ENCODE measurements at places on chromosomes 13 and 19.
A peak's percentile ranks its signal among the peaks of the same experiment; 100 is the strongest.

DNA sequence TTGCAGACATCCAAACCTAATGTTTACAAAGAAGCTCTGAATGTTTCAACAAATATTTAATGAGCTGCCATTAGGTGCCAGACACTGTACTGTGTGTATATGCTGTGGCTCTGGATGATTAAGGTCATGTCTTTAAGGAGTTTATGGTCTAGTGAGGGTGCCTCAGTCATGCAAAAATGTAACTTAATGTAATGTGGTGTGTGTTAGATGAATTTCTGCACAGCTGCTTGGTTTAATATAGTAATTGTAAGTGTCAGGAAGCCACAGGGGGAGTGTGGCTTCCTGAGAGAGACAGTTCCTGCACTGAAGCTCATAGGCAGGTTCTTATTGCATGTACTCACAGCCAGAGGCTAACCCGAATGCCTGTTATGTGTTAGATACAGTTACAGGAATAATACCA, 43.3 kb downstream of the SPATA13 start:
- peak; percentile 61 for DNase-seq

DNA sequence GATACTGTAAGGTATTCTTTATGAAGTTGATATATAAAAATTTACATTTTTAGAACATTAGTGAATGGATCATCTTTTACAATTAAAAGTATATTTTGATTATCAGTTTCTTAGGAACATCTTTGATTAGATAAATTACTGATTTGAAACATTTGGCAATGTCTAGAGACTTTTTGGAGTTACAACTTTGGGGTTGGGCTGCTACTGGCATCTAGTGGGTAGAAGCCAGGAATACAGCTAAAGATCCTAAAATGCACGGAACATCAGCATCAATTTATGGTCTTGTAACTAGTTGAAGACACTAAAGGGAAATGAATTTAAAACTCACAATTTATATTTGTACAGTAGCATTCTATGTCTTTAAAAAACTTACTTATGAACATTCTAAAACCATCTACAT, 19.9 kb downstream of the POMP start:
- DNase-seq: peak; percentile 6

- DNase-seq: peak; percentile 88
Measured at GRCh38 chr13:36345438-36346221, 564 bp downstream of the SPART start.

DNA sequence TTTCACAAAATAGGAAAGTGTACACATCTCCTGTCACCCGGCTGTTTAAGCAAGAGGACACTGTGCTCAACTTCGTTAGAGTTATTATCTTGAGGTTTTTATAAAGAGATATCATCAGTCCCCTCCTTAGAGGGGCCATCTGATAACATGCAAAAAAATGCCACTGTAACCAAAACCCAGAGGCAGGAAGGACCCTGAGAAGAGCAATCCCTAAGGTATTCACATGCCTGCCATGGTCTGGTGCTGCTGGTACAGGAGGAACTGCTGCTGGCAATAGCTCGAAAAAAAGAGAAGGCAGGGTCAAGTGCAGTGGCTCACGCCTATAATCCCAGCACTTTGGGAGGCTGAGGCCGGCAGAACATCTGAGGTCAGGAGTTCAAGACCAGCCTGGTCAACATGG, 12.8 kb upstream of the CEACAM3 start:
- no peak for DNase-seq

DNA sequence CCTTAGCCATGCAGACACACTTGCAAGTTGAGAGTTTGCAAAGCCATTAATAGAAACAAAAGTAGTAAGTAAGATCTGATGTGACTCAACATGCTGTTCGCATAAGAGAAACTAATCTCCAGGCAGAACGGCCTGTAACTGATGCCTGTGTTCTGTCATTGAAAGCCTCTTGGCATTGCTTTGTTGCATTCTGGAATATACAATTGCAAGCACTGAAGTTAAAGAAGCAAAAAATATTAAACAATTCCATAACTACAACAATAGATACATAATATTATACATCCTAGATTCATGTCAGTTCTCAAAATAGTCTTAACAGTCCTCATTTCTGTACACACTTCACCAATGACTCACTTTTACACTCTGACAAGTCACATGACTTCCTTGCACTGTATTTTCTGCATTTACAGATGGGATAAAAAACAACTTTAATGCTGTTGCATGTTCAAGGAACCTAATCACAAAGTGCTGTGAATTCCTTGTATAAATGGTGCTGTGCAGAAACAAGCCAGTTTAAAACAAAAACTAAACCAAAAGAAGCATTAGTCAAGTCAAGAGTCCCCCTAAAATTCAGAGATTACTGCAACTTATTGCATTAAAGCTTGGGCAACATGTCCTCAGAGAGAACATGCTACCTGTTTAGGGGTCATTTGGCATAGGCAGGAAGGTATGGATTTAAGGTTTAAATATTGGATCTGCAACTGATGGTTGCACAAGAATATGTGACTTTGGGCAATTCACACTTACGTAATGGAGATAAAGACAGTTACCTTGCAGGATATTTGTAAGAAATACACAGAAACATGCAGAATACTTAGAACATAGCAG, 79.5 kb upstream of the SERP2 start:
- DNase-seq: no peak

DNA sequence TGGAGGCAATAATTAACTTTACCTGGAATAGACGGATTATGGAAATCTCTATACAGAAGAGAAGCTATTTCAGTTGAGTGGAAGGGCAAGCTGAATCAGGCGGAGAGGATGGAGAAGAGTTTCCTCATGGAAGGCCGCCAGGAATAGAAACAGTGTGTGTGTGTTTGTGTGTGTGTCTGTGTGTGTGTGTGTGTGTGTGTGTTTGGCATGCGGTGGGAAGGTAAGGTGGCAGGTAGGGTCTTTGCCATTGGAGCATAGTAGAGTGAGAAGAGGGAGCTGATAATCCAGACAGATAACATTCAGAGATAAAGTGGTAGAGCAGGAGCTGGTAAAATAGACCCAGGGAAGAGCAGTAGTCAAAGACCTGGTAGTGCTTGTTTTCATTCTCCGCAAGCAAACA, 9.2 kb upstream of the HS6ST3 start:
- no peak for DNase-seq

GRCh38 chr13:20473139-20473538, 52.5 kb downstream of the CRYL1 start:
- no peak for DNase-seq

DNA sequence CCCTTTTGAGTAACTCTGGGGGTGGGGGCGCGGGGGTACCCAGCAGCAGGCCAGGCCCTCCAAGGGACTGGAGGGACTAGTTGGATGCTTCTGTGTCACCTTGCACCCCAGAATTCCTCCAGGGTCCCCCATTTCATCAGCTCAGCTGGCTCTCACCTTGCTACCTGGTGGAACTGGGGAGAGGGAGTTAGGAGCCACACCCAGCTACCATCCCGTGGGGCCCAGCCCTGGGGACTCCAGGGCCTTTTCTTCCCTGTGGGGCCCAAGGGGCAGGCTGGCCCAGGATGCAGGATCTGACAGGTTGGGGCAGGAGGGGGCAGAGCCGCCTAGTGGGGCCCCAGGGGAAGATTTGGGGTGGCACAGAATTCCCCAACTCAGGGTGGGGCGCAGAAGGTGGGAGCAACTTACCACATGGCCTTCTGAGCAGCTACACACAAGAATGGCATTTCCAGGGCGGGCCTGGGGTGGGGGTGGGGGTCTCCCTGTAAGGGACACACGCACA, 32.8 kb upstream of the NANOS3 start:
- DNase-seq: no peak

DNA sequence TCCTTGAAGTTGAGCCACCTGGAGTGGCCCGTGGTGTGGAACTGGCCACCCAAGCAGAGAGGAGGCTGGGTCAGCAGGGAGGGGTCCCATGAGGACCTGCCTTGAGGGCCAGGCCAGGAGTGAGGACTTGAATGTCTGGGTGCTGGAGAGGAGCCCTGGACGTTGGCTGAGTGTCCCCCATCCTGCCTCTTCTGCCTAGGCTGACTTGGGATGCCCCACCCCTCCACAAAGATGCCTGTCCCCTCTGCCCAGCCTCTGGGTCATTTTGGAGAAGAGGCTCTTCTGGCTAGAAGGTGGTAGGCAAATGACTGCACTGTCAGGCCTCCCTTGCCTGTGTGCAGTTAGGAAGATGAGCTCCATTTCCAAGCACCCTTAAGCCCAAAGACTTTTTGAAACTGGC, 1.7 kb downstream of the SSBP4 start:
- DNase-seq: no peak

- DNase-seq: no peak
Measured at GRCh38 chr19:34688592-34688991, 11.1 kb downstream of the ZNF302 start.

DNA sequence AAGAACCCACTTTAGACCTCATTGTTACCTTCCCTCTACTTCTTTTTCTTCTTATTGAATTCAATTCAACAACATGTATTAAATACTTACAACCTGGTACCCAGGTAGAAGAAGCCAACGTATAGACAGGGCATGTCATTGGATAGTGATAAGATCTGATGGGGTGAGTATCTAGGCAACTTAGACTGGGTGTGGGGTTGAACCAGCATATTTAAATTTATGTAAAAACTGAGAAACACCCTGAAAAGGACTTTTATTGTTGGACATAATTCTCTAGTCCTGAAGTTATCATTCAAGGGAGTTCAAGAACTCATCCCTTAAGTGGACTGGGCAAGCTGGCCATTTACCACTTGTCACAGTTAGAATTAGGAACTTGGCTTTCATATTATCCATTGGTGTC, 139.2 kb downstream of the ZIC5 start:
- DNase-seq: no peak

DNA sequence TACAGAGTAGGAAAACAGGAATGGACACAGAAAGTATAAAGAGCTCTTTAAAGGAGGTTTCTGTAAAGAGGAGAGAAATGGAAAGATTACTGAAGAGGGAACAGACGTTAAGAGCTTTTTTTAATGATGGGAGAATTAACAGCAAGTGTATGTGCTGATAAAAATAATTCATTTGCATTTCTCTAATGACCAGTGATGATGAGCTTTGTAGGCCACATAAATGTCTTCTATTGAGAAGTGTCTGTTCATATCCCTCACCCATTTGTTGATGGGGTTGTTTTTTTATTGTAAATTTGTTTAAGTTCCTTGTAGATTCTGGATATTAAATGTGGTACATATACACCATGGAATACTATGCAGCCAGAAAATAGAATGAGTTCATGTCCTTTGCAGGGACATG, 40.0 kb downstream of the MYO16 start:
- DNase-seq: no peak

GRCh38 chr13:30567072-30567471, 50.6 kb upstream of the USPL1 start:
- DNase-seq: no peak

DNA sequence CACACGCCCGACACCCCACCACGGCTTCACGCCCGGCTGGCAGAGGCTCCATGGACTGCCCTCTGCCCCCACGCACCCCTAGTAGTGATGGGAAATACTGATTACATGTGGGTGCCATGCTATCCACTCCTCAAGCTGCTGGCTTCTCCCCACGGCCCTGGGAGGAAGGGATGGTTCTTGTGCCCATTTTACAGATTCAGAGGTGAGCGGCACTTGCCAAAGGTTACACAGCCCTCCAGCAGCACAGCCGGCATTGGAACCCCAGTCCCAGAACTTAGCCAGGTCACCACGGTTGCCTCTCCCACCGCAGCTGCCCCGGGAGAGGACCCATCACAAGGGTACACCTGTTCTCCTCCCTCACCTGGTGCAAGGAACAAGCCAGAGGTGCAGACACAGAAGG, 13.2 kb downstream of the LRRC4B start:
- DNase-seq: no peak

DNA sequence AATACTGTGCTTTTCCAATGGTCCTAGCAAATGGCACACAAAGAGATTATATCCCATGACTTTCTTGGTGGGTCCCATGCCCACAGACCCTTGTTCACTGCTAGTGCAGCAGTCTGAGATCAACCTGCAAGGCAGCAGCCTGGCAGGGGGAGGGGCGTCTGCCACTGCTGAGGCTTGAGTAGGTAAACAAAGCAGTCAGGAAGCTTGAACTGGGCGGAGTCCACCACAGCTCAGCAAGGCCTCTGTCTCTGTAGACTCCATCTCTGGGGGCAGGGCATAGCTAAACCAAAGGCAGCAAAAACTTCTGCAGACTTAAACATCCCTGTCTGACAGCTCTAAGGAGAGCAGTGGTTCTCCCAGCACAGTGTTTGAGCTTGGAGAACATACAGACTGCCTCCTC, 82.9 kb downstream of the ZNF737 start:
- no peak for DNase-seq

DNA sequence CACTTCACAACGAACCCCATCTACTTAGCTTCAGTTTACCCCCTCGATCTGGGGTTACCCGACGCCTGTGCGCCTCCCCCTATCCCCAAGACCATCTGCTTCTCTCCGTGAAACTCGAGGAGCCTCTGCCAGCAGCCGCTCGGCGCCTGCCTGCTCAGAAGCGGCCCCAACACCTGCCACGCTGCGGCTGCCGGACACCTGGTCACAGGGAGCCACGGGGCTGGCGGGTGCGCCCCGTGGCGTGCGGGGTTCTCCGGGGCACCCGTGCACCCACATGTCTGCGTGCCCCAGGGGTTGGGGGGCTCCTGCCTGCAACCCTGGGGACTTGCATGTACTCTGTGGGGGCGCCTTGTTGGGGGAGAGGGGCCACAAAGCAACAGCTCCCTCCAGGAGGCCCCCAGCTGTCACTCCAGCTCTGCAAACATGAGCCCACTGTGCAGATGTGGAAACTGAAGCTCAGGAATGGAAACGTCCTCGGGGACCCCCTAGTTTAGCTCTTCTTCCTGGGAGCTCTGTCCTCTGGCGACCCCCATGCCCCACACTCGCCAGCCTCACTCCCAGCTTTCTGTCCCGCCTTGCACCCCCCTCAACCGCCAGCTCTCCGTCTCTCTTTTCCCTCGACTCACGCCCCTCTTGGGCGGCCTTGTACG, 7.0 kb upstream of the SEMA6B start:
- DNase-seq: no peak

DNA sequence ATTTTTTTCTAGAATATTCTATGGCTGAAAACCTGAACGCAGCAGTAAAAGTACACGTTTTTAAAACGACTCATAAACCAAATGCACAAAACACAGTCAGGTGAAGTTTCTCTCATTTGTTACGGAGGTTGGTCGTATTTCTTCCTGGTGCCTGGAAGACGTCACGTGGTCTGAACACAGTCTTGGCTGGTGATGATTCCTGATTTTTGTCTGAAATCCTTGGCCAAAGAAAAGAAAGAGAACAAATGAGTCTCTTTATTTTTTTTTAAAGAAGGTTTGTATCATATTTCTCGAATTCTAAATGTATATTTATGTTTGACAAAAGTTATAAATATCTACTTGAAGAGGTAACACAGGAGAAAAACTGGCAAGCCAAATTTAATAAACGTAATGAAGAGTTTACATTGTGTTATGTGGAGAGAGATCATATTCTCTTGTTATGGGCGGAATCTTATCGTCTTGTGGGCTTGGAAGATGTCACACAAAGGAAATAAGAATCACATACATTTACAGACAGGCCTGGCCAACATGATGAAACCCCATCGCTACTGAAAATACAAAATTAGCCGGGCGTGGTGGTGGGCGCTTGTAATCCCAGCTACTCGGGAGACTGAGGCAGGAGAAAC, 10.0 kb upstream of the PNMA8A start:
- no peak for DNase-seq

- no peak for DNase-seq
Measured at GRCh38 chr13:92745258-92745657, 481.3 kb upstream of the GPC6 start.

- peak; percentile 66 for DNase-seq
Measured at GRCh38 chr13:53064731-53065130, 36.1 kb downstream of the OLFM4 start.

- no peak for DNase-seq
Measured at GRCh38 chr13:76917095-76917494, 30.9 kb upstream of the KCTD12 start.

- DNase-seq: peak; percentile 35
Measured at GRCh38 chr19:56764196-56764695, 76.3 kb downstream of the PEG3 start.

- DNase-seq: no peak
Measured at GRCh38 chr19:38383184-38383583, 4.7 kb downstream of the GGN start.
